ENCODE measurements at places on chromosomes 4 and X.

DNA sequence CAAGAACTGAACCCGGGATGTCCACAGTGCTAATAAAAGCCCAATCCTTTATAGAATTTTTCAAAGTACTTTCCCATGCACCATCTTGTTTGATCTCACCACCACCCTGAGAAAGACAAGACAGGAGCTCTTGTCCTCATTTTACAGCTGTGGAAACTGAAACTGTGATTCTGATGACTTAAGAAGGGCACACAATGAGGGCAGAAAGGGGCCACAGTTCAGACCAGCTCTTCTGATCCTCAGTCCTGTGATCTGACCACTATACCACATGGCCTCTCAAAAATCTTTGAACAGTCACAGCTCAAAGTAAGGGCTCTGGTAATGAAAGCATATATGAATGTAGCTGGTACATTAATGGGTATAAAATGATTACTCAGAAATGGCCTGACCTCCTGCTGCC, 127.3 kb upstream of the CPEB2 start:
- no peak for DNase-seq

DNA sequence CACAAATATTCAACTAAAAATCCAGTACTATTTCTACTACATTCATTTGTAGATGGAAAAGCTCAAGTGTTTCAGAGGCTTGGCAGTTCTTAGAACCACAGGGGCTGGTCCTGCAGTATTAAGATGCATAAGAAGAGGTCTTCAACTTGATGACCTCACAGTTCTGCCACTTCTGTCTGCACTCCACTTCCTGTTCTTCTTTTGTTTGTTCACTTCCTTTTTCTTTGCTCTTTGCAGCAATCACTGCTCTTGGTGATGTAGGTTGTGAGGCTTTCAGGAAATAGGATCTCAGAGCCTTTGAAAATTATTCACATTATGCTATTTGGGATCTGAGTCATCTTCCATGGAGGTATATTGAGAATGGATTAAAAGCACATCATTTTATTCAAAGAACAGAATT, 602.0 kb upstream of the CPEB2 start:
- DNase-seq = no peak

DNA sequence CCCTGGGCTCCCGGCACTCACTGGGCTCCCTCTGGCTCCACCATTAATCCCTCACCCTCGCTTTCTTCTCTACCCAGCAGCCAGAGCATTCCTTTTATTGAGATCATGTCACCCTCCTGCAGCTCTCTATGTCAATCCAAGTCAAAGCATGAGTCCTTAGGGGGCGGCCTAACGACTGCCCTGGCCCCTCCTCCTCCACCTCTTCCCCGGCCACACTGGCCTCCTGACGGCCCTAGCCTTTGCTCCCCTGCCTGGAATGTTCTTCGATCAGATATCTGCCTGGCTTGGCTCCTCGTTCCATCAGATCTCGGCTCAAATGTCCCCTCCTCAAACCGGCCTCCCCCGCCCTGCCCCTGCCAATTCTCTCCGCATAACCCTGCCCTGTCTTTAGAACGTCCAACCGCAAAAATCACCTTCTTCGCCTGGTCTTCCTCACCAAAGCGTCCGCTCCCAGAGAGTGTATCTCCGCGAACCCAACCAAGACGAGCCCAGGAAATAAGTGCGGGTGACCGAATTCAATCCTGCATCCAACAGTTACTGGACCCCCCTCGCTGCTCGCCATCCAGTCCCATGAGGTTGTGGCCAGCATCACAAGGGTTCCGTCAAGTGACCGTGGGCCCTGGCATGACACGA, 722 bp upstream of the PNCK start:
- DNase-seq = no peak

- DNase-seq = no peak
Measured at GRCh38 chr4:104429150-104429741, 65.4 kb downstream of the CXXC4 start.

- no peak for DNase-seq
Measured at GRCh38 chrX:154138857-154139256, 5.2 kb upstream of the OPN1LW start.

DNA sequence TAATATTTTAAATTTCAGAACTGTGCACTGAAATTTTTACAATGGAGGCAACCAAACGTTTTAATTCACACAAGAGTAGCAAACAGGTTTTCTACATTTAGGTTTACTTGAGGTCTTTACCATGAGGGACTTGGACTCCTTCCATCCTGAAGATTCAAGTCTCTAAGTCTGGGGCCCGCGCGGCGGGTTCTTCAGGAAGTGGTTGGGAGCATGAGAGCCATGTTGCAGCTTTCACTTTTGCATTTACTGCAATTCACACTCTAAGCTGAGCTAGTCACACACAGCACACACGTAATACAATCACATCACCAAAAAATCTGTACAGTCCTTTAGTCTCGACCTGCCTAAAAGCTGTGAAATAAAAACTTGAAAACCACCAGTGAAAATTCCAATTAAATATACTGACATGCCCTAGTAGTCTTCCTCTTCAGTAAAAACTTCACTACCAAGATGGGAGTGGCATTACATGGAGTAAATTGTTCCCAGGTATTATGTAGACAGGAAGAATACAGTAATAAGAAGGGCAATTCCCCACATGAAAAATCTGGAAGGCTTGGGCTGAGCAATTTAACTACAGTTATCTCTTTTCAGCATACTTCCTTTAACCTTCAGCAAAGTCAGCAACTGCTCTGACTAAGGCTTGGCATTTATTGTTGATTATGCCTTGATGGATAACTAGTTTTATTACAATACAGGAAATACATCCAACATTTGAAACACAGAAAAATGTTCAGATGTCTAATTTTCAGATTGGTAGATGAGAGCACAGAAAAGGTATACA, 571.1 kb upstream of the DIPK2B start:
- peak; percentile 58 for DNase-seq

DNA sequence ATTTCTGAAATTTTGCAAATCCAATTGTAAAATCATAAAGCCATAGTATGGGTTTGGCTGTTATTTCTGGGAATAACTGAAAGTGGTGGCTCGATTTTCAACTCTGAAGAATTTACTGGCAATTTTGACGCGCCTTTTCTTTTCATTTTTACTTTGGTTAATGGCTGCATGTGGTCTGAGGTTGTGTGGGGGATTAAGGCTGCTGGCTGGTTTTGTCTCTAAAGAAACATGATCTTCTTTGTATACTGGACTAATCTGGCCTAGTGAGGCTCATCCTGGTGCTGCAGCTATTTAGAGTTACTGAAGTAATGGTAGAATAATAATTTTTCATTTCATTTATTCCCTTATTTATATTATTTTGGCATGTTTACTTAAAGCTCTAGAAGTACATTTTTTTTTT, 164.0 kb downstream of the RNF150 start:
- DNase-seq = no peak

- DNase-seq = no peak
Measured at GRCh38 chr4:2977211-2978088, 14.1 kb downstream of the GRK4 start.

DNA sequence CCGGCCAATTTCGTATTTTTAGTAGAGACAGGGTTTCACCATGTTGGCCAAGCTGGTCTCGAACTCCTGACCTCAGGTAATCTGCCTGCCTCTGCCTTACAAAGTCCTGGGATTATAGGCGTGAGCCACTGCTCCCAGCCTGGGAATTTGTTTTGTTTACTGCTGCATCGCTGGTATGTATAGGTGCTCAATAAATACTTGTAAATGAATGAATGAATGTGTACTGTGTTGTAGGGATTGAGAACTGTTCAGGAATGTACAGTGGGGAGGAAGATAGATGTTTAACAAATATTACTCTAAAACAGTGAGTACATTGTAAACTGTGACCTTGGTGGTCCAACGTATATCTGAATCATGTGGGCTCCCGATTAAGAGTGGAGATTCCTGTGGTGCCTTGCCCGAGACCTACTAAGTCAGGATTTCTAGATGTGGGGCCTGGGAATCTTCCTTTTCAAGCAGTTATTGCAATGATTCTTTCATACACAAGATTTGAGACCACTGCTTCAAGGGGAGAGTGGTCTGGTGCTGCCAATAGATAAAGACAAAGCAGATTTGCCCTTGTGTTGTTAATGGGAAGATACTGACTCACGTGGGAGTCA, 41.0 kb downstream of the WWC2 start:
- DNase-seq = no peak

DNA sequence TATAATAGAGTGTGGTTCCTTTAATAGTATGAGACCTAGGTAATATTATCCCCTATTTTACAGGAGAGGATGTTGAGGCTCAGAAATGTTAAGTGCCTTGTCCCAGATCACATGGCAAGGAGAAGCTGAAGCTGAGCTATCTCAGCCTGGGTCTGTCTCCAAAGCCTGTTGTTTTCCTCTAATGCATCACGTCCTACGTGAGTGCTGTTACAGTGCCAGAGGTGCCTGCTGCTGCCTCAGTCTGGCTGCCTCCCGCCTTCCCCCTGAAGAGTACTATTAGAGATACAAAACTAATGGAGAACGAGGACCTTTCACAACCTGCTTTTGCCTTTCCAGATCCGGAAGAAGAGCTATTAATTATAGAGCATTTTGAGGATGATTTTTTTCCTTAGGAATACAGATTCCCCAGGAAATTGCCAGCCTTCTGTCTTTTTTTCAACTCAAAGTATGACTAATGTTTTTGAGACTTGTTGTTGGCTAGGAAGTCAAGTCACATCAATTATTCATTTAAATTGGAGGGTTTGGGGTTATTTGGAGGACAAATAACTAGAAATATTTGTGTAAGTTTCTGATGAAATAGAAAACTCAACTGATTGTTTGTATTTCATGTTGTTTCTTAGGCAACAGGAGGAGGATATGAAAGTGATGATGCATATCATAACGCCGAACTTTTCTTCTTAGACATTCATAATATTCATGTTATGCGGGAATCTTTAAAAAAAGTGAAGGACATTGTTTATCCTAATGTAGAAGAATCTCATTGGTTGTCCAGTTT, 43.9 kb upstream of the MTMR1 start:
- no peak for DNase-seq
